Neural progenitor cell (in vitro differentiated cells): ENCODE measurements at places on chromosomes 1 and 21.

- no peak overlapping the region for H3K4me3 ChIP-seq
- DNase-seq, result no peak
- H3K4me1 ChIP-seq, result no peaks in the 10 kb centered on the region
- H3K27ac ChIP-seq, result no peak overlapping the region
- no peaks in the 10 kb centered on the region for H3K27me3 ChIP-seq
Observed at GRCh38 chr21:17712887-17713286, 100.2 kb upstream of the BTG3 start.

DNA sequence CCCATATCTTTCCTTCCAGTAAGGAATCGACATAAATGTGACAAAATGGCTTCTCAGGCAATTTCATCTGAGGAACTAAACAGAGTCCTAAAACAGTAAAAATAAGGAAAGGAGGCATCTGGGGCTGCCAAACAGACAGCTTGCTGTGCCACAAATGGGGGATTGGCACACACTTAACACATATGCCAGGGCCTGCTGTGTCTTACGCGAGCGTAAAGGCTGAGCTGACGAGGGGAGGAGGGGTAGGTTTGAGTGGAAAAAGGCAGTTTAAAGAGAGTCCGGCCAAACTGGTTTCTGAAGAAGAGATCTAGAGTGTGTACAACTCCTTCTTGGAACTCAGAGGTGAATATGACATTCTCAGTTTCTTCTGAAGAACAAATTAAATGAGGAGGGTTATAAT is 244.1 kb upstream of the MAP1LC3C start:
- H3K4me1 ChIP-seq, result peaks cover 23% of the 10 kb centered on the region
- no peak overlapping the region for H3K27ac ChIP-seq
- H3K36me3 ChIP-seq, result no peaks in the 10 kb centered on the region
- DNase-seq, result no peak

DNA sequence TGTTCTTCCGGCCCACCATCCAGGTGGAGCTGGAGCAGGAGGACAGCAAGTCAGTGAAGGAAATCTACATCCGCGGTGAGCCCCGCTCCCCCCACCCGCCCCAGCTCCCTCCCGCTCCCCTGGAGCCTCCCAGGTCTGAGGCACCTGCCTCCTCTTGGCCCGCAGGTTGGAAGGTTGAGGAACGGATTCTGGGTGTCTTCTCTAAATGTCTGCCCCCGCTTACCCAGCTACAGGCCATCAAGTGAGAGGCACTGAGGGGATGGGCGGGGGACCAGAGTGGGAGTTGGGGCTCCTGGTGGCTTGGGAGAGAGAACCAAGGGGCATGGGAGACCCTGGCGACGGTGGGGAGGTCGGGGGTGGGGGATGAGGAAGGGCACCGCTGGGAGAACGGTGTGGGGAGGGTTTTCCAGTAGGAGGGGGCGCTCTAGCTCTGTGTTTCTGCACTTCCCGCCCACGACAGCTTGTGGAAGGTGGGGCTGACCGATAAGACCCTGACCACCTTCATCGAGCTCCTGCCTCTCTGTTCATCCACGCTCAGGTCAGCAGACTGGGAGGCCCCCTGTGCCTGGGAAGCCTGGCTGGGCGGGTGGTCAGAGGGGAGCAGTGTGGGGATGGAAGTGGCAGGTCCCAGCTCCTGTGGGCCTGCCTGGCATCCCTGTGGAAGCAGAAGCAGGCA is 4.2 kb downstream of the LRRC71 start:
- peaks cover 100% of the 10 kb centered on the region for H3K27me3 ChIP-seq
- peaks cover 17% of the 10 kb centered on the region for H3K4me1 ChIP-seq
- H3K36me3 ChIP-seq, result no peaks in the 10 kb centered on the region
- H3K27ac ChIP-seq, result no peak overlapping the region
- no peak for DNase-seq
- peak overlapping the region; percentile 35 for H3K4me3 ChIP-seq

GRCh38 chr1:51955797-51956527 is 34.5 kb downstream of the RAB3B start:
- H3K36me3 ChIP-seq, result no peaks in the 10 kb centered on the region
- peak; percentile 25 for DNase-seq
- H3K27ac ChIP-seq, result no peak overlapping the region
- H3K27me3 ChIP-seq, result no peaks in the 10 kb centered on the region
- H3K4me1 ChIP-seq, result peaks cover 37% of the 10 kb centered on the region
